ENCODE measurements at places on chromosomes 5 and 9. TPM values are rescaled to one million over a fixed set of nuclear protein-coding genes. Genes with fewer than 3 reads are reported as not detected.

The CD274 gene
- 5.8 TPM for total RNA-seq

DNA sequence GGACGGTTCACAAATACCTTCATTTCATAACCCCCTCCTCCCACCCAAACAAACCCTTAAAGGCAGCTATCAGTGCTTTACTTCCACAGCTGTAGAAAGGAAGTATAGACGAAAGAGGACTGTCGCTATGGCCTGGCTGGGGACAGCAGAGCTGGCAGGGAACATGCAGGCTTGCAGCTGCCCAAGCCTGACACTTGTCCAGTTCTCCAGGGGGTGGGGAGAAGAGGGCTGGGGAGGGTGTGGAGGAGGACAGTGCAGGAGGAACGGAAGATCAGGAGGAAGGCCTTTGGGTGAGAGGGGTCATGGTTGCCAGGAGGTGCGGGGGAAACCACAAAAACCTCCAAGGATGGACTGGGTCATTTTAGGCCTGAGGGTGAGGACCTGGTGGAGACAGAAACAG is 25.9 kb downstream of the ARPC5L start:
- no peak for DNase-seq

DNA sequence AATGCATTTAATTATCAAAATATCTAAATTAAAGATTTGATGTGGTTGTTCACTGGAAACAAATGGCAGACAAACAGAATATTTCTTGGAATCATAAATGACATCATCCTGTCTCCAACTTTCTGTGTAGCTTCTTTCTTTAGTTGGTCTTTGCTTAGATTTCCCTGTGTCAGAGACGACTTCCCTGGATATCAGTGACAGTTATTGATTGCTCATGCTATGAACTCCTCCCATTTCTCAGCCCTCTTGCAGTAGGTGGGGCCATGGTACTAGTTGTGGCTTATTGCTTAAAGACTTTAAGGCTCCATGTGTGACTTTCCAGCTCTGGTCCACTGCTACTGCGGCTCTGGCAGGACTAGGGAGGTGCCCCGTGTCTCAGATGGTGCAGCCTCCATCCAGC is 592.6 kb downstream of the MTRR start:
- no peak for DNase-seq

DNA sequence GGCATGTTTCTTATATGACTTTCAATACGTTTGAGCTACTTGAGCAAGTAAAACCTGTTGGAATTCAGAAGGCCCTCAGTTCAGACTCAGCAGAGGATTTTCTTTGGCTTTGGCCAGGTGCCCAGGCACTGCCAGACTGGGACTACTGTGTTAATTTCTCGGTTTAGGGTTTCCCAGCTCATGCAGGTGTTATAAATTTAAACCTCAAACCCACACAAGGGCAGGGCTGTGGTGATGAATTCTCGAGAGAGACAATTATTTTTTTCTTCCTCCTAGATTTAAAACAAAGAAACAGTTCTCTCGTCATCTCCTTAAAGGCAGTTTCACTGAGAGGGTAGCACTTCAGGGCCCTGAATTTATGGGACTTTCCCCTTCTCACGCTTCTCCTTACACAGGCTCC is 406.0 kb upstream of the PIK3R1 start:
- DNase-seq = peak; percentile 3

DNA sequence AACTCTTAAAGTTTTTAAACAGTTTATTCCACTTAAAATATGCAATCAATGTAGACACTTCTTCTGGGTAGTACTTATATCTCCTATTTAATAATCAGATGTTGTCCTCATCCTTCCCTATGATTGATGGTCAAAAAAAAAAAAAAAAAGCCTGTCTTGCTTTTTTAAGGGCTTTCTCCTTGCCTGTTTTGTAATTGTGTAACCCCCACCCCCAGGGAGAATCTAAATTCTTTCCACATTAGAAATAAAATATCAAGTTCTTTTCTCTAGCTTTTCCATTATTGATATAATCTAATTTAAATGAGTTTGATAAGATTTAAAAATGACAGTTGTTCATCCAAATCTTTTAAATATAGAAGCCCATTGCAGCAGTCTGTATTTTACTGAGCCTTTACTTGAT is 119.7 kb downstream of the CHSY3 start:
- no peak for DNase-seq

DNA sequence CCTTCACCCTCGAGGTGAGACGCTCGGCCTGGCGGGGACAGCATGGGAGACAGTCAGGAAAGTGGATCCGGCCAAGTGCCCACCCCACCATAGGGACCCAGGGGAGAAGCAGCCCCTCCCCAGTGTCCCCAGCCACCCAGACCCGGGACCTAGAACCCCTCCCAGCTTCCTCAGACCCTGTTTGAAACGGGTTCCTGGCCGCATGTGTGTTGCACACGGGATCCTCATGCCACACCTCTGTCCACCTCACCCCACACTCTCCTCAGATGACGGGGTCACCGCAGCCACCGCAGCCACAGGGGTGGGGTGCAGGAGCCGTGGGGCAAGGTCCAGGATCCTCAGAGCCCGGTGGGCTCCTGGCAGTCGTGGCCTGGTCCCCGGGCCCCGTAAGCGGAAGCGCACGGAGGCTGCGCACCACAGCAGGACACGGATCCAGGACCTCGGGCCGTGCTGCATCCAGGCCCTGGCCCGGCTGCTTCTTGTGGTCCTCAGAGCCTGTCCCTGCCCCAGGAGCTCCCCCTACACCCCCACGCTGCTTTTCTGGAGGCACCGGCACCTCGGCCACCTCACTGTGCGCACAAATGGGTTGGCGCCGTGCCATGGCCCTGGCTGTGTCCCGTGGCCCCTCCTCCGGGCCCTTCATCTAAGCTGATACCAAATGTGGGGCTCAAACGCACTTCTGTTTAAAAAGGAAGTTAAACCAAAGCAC is 15.3 kb downstream of the TERT start:
- DNase-seq = no peak

- no peak for DNase-seq
These were observed 33.8 kb downstream of the DAB2IP start for GRCh38 chr9:121685146-121685794.

The CDKN2A gene
- 1.6 TPM for total RNA-seq

DNA sequence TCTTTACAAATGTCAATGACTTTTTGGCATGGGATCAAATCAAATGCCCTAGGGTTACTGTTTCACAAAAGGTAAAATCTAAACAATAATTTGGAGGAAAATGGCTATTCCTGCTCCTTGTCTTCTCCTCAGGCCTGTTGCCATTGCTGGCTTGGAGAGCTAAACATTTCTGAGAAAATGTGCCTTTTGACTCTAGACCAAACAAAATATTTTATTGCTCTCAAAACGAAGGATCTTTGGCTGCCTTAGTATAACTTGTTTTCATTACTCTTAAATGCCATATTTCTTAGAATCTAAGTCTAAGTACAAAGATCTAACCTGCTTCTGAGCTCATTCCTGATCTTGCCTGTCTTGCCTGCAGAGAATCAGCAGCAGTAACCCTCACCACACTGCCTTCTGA is 116.6 kb downstream of the MUSK start:
- DNase-seq = no peak

DNA sequence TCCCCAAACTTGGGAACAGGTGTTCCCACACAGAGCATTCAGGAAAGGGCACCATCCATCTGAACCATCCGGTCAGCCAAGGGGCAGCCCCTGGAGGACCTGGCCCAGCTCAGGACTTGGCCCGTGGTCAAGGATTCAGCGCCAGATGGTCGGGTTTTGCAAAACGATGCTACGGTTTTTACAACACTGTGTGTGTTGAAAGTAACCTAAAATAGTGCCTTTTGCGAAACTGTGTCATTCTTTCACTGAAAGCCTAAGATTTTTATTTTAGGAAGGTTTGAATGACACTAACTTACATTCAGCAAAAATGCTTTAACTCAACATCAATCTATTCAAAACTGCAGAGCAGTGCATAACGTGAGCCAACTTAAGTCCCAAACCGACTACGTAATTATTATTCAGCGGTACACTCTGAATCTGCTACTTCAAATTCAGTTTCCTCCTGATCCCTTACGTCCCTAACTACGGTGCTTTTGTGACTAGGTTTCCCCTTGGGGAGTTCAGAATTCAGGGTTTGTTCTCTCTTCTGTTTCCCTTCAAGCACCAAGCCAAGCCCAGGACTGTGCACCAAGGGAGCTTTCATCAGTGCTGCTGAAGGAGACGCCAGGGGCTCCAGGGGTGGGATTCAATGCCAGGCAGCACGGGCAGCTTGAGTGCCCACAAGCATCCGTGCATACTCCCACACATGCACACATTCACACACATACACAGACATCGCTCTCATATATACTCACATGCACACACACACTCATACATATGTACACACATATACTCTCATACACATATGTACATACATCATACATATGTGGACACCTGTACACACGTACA is 25.8 kb downstream of the LPCAT1 start:
- DNase-seq = no peak

DNA sequence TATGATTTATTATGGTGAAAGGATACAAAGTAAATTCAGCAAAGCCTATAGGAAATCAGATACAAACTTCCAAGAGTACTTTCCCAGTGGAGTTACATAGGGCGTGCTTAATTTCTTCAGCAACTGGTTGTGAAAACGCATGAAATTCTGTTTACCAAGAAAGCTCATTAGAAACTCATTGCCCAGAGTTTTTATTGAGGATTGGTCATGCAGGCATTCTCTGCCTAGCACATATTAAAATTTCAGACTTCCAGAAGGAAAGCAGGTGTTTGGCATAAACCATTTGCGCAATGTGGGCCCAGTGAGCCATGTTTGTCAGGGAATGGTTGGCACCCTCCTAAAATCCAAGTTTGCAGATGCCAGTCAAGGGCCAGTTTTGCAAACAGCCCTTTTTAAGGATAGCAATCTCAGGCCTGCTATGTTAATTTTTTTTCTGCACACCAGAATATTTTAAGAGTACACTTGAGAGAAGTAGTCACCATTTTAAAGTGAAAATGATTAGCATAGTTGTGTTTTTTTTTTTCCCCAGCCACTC is 311.1 kb upstream of the CHD1 start:
- DNase-seq = no peak

DNA sequence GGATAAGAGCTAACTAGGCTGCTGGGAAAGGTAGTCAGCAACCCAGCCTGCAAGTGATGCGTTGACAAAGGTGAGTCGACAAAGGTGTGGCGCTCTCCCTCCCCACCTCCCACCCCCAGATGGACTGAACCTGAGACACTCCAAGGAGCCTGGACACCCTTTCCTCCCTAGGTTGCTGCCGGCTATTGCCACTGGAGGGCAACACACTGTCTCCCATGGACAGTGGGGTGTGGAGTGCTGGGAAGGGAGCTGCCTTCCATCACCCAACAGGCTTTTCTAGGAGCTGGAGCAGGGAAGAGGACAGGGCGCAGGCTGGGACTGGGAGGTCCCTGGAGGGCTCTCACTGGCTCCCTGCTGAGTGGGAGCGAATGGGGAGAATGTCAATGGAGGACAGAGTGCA is 75.4 kb upstream of the ARAP3 start:
- DNase-seq = peak; percentile 57

The OCLN gene
- 109 TPM for total RNA-seq

DNA sequence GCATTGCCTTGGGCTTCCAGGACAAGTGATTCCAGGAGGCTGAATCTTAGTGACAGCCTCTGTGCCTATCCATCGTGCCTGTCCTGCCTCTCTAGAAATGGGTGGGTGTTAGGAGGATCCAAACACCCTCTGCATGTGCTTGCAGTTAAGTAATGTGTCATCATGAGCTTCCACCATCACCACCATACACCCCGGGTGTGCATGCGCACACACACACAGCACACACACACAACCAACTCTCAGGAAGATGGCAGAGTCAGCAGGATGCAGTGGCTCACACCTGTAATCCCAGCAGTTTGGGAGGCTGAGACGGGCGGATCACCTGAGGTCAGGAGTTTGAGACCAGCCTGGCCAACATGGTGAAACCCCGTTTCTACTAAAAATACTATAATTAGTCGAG is 22.8 kb upstream of the CERCAM start:
- no peak for DNase-seq

The WASHC1 gene
- total RNA-seq = 7.4 TPM

The SLC6A7 gene
- not detected for total RNA-seq

The FCN1 gene
- not detected for total RNA-seq

The NUTM2F gene
- total RNA-seq = not detected

GRCh38 chr5:129656952-129657351 is 90.9 kb upstream of the MINAR2 start:
- no peak for DNase-seq

DNA sequence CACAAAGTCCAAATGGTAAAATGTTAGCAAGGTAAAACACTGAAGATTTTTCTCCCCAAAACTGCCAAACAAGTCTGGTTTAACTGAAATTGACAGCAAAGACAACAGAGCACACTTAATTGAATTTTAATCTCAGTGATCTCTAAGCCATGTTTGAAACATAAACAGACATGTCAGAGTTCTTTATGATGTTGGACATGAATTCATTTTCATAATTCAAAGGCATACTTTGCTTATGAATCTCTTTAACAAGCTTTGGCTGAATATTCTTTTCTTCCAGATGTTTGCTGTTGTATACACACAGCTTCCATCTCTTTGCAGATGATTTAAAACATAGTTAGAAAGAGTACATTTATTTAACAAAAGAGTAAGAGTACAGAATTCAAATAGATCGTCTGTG is 509.1 kb downstream of the RAB3C start:
- no peak for DNase-seq

The CYSRT1 gene
- total RNA-seq = 3.9 TPM

DNA sequence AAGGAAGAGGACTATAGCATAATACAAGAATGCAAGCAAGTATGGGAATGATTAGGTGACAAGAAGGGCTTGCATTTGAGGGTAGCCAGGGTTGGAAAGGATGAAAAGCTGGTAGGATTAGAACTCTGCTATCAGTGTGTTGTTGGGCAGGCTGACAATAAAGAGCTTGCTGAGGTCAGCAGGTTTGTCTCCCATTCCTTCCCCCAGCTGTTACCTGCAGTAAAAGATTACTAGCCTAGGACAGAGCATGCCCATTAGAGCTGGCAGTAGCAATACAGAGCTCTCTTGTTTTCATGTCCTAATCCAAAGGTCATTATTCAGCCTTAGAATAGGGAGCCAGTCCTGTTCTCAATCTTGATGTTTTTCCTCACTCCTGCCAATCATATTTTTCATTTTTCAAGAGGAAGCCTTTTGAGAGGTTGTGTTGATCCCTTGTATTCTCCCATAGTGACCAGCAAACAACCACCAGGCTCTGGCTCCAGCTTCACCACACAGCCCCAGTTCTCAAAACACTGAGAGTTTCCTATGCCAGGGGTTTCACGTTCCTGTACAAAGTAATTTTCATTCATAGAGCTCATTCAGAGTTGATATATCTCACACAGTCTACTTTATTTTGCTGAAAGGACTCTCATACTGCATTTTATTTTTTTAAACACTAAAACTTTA is 71.7 kb downstream of the OR2K2 start:
- no peak for DNase-seq

GRCh38 chr5:16178745-16179372 is 732 bp downstream of the MARCHF11 start:
- peak; percentile 32 for DNase-seq

The LHX3 gene
- not detected for total RNA-seq

The GARNL3 gene
- 5.4 TPM for total RNA-seq

- DNase-seq = no peak
These were observed 25.9 kb upstream of the GLDC start for GRCh38 chr9:6671416-6671815.

- DNase-seq = no peak
These were observed 101.6 kb upstream of the FSD1L start for GRCh38 chr9:105346273-105346672.

GRCh38 chr5:166324372-166324771 is 1967.1 kb upstream of the WWC1 start:
- no peak for DNase-seq

The SLC30A5 gene
- total RNA-seq = 56.2 TPM

GRCh38 chr5:71810471-71811195 is 91.6 kb downstream of the CARTPT start:
- DNase-seq = peak; percentile 20

All from bronchial epithelial cell (primary cell).